ENCODE measurements at places on chromosomes 5 and 9.

DNA sequence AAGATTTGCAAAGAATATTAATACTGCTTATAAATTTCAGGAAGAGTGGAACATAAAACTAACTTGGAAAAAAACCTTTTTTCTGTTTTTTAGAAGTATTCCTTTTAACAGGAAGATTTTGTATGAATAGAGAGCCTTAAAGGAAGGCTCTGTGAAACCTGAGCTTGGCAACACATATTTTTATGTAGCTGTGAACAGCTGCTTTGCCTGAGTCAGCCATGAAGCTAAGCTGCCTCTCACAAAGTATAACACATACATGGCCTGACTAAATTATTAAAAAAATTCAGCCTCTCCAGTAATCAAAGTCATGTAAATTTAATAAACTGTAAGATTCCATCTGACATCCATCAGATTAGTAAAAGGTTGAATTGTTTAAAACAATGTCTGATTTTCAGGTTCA is 547.5 kb downstream of the ELAVL2 start:
- DNase-seq: no peak

- DNase-seq: no peak
These were observed 28.6 kb upstream of the PPP1R26 start for GRCh38 chr9:135450956-135451355.

GRCh38 chr9:86219606-86220005 is 39.9 kb downstream of the C9orf153 start:
- DNase-seq: no peak

DNA sequence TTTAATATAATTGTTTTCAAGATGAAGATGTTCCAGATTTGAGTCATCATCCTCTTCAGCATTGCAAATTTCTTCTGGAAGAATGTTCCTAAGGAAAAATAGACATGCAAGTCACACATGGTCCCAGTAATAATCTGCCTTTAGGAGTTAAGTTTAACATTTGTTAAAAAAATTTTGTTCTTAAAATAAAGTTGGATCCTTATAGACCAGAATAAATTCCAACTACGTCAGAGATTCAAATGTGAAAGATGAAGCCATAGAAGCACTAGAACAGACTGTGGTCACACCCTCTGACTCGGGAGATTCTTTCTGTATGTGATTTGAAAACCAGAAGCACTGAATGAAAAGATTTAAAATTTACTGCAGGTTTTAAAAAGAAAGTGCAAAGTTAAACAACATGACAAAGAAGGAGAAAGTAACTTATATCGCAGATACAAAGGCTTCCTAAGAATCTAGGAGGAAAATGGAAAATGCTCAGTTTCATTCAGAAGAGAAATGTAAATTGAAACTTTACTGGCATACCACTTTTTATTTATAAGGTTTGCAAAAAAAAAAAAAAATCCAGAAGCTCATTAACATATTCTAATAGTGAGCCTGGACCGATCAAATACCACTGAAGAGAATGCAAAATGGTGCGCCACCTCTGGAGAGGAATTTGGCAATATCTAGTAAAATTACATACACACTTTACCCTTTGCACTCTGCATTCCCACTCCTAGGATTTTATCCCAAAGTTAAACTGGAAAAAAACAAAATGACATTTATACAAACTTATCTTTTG is 14.3 kb upstream of the ASPN start:
- DNase-seq: no peak

GRCh38 chr5:145847499-145848497 is 12.7 kb upstream of the PRELID2 start:
- DNase-seq: no peak

- DNase-seq: no peak
These were observed 44.4 kb downstream of the BNC2 start for GRCh38 chr9:16825971-16826625.

DNA sequence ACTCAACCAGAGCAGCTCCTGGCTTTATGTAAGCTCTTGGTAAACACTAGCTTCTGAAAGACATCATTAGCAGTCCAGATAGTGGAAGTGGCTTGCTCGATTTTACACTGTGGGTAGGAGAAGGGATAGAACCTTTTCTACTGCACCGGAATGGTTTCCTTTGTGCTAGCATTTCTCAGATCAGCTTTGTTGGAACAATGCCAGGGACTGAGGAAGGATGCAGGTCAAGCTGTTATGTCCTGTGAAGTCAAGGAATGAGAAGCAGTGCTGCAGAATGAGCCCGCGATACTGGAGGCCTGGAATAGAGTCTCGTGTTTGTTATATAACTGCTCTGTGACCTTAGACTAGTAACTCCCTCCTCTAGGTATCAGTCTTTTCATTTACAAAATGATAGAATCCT is 233.6 kb downstream of the GABRB2 start:
- DNase-seq: no peak

DNA sequence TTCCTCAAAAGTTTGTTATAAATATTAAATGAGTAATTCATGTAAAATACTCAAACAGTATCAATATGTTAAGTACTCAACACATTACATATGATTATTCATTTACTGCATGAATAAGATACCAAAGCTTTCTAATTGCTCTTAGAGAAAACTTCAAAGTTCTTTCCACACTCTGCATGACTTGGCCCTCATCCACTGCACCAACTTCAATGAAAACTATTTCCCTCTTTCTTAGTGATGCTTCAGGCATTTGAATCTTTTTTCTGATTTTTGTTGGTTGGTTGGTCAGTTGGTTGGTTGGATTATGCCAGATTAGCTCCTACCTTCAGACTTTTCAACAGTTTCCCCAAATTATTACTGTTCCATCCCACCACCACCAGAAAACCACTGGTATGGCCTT is 314.7 kb upstream of the RGMB start:
- DNase-seq: no peak

DNA sequence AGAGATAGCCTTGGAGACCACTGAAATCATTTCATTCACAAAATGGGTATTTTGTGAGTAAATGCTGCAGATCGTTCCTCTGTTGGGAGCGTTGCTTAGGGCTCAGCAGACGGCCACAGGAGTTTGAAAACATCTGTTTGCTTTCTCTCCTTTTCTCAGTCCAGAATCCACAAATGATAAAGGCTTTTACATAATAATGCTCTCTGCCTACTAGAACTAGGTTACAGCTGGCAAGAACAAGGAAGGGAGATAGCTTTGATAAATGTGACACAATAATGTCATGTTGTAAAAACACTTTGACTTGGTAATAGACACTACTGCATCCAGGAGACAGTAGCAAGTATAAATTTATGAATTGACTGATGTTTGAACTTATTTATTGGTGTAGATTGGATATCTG is 1072.4 kb upstream of the CDH6 start:
- DNase-seq: no peak

GRCh38 chr9:137589441-137590122 is 730 bp downstream of the ZMYND19 start:
- no peak for DNase-seq

DNA sequence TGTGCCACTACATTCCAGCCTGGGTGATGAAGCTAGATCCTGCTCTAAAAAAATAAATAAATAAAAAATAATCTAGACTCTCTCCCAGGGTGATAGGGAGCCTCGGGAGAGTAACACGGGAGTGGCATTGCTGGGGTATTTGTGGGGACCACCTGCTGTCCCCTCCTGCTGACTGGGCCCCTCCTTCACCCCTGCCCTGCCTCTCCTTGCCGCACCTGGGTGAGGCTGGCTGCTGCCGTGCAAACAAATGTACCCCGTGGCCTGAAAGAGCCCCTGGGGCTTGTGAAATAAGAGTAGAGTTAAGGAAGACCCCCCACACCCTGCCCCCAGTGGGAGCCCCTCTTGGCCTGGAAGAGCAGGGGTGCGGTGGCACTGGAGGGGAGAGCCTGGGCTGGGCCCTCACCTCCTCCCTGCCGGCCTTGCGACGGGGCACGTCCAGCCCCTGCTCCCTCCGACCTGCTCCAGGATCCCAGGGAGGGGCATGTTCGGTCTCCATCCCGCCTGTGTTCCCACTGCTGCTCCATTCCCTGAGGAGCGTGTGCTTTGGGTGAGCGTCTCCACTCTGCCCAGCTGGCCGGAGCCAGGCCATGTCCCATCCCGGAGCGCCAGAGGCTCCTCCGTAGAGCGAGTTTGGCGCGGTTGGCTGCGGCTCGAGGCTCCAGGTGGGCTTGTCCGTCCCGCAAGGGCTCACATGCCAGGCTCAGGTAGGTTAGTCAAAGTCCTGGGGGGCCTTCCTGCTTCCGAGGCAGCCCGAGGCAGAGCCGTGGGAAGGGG is 75.0 kb upstream of the RNU6ATAC start:
- DNase-seq: no peak

- DNase-seq: no peak
These were observed 93.8 kb downstream of the ANKRD18A start for GRCh38 chr9:38526591-38526990.

- no peak for DNase-seq
These were observed 306.5 kb downstream of the MAN2A1 start for GRCh38 chr5:109996246-109996645.

GRCh38 chr5:159403906-159404681 is 73.8 kb upstream of the IL12B start:
- no peak for DNase-seq

DNA sequence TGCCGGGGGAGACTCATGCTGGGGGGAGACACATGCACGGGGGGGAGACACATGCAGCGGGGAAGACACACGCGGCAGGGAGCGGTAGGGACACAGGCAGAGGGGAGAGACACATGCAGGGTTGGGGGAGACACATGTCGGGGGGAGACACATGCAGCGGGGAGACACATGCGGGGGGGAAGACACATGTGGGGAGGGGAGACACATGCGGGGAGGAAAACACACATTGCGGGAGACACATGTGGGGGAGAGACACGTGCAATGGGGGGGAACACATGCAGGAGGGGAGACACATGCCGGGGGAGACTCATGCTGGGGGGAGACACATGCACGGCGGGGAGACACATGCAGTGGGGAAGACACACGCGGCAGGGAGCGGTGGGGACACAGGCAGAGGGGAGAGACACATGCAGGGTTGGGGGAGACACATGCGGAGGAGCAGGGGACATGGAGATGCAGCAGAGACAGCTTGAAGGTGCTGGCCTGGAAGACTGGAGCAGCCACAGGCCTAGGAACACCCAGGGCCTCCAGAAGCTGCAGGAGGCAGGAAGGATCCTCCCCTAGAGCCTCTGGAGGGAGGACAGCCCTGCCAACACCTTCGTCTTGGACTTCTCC is 20.3 kb upstream of the OLFM1 start:
- no peak for DNase-seq

- no peak for DNase-seq
These were observed 287.1 kb downstream of the IZUMO3 start for GRCh38 chr9:24258626-24259025.

- DNase-seq: no peak
These were observed 10.7 kb upstream of the COL5A1 start for GRCh38 chr9:134630861-134631260.

- no peak for DNase-seq
These were observed 284.8 kb downstream of the SEC61B start for GRCh38 chr9:99506747-99507348.

- no peak for DNase-seq
These were observed 245.9 kb upstream of the PIK3R1 start for GRCh38 chr5:67969631-67970030.

DNA sequence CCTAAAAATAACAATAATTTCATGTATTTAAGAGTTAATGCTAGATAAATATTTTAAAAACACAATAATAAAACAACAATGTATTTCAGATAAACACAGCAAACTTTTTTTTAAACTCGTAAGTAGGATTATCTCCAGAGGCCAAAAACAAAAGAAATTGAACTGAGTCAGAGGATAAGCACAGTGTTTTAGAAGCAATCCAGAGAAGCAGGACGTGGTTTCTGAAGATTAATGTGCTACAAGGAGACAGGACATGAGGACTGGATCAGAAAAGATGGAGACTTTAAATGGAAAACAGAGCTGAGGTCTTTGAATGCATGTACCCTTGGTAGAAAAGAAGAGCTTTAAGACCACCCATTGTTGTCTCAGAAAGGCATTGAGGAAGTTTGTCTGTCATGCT is 491.2 kb upstream of the TLE4 start:
- DNase-seq: no peak

GRCh38 chr9:133803028-133803585 is 65.0 kb upstream of the SARDH start:
- no peak for DNase-seq

- DNase-seq: no peak
These were observed 42.3 kb downstream of the FAM78A start for GRCh38 chr9:131233995-131234394.

- no peak for DNase-seq
These were observed 28.7 kb upstream of the FNIP1 start for GRCh38 chr5:131825404-131826013.

DNA sequence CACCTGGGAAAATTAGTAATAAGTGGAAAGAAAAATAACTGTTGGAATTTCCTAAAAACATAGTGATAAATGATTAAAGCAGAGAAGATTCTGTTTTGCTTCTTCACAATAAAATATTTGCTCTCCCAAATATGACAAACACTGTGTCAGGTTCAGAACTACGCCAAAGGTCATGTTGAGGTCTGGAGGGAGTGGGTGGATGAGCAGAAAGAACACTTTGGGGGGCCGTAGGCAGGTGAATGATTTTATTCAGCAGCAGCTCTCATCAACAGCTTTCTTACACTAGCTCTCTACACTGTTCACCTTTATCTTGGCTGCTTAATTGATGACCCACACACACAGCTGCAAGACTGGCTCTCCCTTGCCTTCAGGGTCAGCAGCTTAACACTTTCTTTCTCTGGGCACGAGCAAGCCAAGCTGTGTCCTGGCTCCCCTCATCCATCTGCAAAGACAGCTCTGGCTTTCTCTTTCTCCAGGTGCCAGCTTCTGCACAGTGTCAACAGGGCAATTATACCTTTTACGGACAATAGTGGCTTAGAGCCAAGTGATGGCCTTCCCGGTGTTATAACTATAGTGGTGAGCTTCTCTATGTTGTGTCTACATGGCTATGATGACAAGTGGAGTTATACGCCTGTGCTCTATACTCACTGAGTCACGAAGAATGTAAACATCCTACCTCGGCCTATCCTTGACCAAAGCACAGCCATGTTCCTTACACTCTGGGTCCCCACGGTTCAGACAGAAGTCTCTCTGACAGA is 18.9 kb upstream of the GPX8 start:
- no peak for DNase-seq
